ENCODE measurements at places on chromosomes 11 and 22.

DNA sequence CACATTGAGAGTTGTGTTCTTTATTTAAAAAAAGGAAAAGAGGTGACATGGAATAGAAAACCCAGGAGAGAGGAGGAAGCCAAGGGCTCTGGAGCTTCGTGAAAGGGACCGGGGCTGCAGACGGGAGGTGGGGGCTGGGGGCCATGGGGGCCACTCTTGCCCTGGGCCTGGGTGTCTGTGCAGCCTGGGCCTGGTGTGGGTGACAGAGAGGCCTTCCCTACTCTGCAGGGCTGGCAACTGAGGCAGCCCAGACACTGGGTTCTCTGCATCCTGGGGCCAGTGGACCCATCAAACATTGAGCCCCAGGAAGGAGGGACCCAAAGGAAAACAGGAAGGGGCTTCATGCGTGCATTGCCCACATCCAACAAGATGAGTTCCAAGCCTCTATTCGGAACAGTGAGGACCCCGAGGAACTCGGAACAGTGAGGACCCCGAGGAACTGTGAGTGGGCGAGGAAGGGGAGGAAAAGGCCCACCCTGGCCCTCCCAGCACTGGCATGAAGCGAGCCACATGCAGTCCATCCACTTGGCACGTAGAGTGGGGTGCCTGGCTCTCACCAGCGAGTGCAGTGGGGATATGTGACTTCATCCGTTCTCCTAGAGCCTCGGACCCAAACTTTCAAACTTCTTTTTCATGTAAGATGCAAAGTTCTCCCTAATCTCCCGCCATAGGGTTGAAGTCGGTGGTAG lies 1121.6 kb downstream of the BRD1 start:
- DNase-seq: no peak

- no peak for DNase-seq
Observed at GRCh38 chr22:29184849-29185490, 20.7 kb upstream of the EMID1 start.

GRCh38 chr22:23110922-23111527 lies 30.8 kb downstream of the RSPH14 start:
- DNase-seq: no peak

DNA sequence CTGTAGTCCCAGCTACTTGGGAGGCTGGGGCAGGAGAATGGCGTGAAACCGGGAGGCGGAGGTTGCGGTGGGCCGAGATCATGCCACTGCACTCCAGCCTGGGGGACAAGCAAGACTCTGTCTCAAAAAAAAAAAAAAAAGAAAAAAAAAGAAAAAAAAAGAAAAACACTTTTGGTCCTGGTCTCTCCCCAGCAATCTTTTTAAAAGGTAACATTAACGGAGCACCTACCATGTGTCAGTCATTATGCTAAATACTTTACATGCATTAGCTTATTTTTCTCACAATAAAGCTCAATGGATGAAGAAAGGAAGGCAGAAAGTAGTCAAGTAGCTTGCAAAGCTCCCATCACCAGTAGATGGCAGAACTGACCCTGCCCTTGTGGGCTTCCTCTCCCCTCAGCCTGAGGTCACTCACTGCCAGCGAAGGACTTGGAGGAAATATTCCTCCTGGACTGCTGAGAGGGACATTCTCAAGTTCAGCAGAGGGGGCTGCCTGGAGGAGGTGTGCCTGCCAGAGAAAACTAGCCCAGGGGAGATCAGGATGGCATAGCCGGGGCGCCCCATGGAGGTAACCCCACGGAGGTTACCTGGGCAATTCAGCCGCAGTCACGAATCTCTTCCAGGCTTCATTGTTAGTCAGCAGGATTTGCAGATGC lies 15.5 kb downstream of the APOL3 start:
- DNase-seq: peak; percentile 77

- no peak for DNase-seq
Observed at GRCh38 chr11:61007956-61008896, 36.7 kb downstream of the CD6 start.

DNA sequence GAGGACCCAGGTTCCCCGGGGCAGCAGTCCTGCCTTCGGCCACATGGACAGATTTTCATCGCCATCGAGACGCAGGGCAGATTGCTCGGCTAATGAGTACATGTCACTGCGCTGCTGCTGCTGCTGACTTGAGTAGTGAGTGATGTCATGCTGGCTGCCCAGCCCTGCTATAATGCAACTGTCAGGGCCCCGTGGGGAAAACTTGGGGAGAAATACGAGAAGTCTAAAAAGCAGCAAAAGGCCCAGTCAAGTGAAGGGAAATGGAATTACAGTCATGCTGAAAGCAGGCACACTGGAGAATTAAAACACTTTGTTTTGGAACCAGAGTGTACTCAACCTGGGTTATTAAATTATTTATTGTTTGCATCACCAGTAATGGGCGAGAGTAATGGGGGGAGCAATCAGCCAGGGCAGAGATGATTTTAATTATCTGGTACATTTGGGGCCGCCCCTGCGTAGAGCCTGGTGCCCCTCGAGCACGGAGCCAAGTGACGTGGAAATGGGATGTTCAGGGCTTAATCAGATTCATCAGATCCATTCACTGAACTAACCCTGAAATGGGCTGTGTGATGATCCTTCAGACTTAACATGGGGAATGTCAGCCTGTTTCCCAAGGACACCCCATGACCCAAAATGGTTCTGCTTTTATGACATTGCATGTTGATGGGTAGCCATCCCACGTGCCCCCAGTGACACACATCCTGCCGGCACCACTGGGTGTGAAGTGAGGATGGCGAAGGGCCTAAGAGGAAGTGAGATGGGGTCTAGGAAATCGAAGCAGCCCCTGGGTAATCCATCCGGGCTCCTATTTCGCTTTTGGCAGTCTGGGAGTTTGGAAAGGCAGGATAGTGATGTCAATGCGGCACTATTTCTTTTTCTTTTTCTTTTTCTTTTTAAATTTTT lies 241.6 kb upstream of the CADM1 start:
- no peak for DNase-seq

- no peak for DNase-seq
Observed at GRCh38 chr11:68878022-68878421, 25.6 kb downstream of the MRPL21 start.

GRCh38 chr11:63506876-63507275 lies 992 bp downstream of the LGALS12 start:
- DNase-seq: no peak

DNA sequence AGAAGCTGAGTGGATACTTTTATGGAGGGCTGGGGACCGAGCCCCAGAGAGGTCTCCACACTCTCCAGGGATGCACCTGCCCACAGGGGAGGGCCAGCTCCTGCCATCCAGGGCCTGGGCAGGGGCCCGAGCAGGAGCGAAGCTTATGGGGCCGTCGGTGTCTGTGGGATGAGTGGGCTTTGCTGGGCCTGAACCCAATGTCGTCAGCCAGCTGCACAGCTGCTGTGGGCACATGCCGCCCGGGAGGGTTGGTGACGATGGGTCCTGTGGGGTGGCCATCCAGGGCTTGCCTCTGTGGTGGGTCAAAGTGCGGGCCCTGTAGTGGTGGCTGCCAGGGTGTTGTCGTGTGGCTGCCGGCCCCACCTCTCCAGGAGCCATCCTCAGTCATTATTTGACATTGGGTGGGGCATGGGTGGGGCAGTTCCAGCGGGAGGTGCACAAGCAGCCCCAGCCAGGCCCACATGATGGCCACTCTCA lies 447.1 kb downstream of the TBC1D22A start:
- no peak for DNase-seq

DNA sequence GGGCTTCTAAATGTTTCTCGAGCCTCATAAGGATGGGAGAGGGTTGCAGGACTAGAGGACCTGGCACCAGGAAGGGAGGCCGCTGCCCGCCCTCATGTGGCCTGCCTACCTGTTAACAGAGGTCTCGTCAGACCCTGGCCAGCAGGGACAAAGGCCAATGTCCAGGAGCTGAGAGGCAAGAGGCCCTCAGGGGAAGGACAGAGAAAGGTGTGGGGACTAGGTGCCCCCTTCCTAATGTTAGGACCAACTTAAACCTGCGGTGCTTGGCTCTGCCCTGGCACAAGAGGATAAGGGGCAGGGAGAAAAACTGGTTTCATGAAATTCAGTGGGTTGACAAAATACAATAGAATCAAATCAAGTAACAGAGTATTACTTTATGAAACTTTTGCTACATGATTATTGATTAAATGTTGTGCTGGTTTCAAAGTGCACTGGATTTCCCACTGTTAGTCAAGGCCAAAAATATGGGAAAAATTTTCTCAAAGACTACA lies 20.0 kb upstream of the SYT12 start:
- DNase-seq: no peak

DNA sequence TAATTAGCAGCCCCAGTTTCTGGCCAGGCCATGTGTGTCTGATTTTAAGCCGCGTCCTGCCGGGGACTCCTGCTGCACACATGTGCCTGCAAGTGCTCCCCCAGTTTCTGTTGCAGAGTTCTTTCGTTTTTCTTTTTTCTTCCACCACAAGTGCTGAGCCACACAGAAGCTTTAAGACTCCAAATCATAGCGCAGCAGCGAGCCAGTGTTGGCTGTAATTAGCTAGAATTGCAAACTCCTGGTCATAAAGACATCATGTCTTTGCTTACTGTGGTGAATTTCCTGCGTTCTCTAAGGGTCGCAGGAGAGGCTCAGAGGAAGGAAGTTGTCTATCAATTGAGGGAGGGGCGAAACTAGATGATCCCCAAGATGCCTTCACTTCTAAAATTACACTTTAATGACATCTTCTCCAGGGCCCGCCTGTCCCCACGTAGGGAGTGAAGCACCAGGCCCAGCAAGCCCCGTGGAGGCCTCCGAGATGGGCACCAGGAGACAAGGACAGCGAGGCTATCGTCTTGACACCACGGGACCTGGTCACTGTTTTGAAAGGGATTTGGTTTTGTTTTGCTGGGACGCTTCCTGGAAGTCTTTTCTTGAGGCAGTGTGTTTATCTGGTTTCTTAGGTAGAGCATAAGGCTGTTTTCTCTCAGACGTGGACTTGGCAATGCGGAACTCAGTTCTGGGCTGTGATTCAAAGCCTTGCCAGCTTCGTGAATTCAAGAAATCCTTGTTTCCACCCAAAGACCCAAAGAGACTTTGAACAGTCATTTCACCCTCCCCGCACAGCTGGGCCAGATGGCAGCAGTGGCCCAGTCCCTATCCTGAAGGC lies 71.8 kb downstream of the UBASH3B start:
- peak; percentile 34 for DNase-seq

- no peak for DNase-seq
Observed at GRCh38 chr22:27583856-27584255, 217.7 kb downstream of the MN1 start.

- no peak for DNase-seq
Observed at GRCh38 chr11:113255096-113255495, 59.3 kb upstream of the TTC12 start.

DNA sequence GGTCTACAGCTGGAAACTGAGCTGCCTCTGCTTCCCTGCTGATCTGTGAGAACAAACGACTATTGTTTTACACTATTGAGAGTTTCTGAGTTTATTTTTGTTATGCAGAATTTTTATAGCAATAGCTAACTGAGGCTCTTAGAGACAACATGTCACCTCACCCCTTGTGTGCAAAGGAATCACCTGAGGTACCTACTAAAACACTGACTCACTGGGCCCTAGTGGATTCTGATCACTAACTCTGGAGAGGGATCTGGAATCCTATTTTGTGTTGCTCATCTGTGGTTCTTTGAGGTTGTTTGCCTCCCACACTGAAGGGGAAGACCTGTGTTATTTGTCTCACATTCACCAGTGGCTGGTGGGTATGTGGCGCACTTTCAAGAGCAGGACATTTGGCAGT lies 13.4 kb upstream of the B3GAT1 start:
- DNase-seq: no peak

GRCh38 chr11:60788401-60789125 lies 3.4 kb downstream of the MS4A10 start:
- peak; percentile 84 for DNase-seq

DNA sequence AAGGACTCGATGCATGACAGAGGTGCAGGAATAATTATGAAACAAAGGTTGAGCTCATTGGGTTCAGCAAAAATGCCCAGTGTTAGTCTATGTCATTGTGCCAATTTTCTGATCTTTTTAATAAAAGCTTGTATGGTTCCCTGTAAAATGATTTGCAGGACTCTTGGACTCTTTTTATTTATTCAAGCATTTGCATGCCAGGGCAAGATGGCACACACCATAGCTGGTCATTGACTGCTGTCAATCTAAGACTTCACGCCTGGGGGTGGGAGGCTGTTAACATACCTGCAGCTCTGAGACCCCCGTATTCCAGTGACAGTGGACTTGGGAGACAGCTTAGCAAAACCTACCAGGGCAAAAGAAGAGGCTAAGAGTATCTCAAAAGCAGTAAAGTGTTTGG lies 32.0 kb upstream of the ANO1 start:
- no peak for DNase-seq

DNA sequence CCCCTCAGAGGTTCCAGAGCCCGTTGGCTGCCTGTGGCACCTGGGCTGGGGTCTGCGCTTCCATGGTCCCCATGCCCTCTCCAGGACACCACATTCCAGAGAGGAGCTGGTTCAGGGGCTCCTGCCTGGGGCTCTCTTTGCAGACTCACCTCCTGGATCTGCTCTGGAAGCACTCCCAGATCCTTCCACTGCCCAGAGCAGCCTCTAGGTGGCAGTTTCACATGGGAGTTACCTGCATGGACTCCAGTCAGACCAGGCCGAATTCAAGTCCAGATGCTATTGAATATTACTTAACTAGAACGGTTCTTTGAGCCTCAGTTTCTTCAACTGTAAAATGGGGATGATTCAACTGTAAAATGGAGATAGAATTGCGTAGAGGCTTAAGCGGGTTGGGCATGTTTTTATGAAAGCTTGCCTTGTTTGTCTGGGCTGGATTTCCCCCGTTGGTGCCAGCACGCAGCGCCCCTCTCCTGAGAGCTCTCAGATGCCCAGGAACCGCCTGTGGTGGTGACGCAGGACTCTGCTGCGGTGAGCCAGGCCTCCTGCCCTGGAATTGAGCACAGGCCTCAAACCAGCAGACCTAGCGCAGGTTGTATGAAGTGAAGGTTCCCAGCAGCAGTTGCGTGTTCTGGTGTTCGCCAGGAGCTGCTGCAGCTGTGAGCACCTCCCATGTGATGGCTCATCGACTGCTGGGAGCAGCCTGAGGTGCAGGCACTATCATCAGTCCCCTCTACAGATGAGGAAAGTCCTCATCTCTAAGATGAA lies 44.2 kb downstream of the LMO1 start:
- peak; percentile 47 for DNase-seq

DNA sequence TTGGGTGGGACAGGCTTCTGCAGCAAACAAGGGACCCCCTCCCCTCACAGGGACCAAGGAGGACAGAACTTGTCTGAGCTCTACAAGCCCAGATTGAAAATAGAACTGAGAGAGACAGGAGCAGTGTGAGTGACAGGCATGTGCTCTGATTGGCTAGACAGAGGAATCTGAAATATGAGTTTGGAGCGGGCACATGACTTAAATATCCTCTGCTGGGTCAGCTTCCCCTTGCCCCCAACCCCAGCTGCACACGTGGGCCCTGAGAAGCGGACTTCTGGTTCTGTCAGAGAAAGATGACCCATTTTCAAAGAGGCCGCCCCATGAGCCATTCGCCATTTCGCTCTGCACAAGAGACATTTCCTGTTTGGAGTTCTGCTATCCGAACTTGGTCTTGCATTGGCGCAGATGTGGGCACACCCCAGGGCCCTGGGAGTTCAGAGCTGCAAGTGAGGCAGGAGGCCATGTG lies 5.3 kb downstream of the TUBA8 start:
- no peak for DNase-seq
